ENCODE measurements at places on chromosomes 7 and 10.

- DNase-seq, result no peak
These were observed 33.7 kb upstream of the HECW1 start for GRCh38 chr7:43078794-43079193.

- no peak for DNase-seq
These were observed 453.7 kb downstream of the SDK1 start for GRCh38 chr7:3754493-3755341.

DNA sequence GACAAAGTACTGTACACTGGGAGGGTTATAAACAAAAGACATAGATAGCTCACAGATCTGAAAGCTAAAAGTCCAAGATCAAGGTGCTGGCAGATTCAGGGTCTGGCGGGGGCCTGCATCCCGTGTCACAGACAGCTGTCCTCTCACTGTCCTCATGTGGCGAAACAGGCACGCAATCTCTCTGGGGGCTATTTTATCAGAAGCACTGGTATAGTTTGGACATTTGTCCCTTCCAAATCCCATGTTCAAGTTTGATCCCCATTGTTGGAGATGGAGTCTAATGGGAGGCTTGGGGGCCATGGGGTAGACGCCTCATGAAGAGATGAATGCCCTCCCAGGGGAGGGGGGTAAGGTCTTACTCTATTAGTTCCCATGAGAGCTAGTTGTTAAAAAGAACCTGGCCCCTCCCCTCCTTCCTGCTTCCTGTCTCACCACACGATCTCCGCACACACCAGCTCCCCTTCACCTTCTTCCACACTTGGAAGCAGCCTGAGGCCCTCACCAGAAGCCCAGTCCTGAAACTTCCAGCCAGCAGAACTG is 72.5 kb upstream of the UCN3 start:
- DNase-seq, result no peak

- DNase-seq, result no peak
These were observed 95.8 kb upstream of the AGBL3 start for GRCh38 chr7:134890246-134891240.

GRCh38 chr7:57204411-57204811 is 72.2 kb upstream of the ZNF479 start:
- DNase-seq, result no peak

Measured in activated naive CD4-positive, alpha-beta T cell treated with Interleukin-2 at 50 U/mL for 16 hours (primary cell).